ENCODE measurements at places on chromosomes 12 and 14. TPM values are rescaled to one million over a fixed set of nuclear protein-coding genes. Genes with fewer than 3 reads are reported as not detected.

Gene OR4E2
- total RNA-seq, result not detected

Gene SLC2A13
- total RNA-seq, result 5.5 TPM

Gene RNASE3
- total RNA-seq, result not detected

DNA sequence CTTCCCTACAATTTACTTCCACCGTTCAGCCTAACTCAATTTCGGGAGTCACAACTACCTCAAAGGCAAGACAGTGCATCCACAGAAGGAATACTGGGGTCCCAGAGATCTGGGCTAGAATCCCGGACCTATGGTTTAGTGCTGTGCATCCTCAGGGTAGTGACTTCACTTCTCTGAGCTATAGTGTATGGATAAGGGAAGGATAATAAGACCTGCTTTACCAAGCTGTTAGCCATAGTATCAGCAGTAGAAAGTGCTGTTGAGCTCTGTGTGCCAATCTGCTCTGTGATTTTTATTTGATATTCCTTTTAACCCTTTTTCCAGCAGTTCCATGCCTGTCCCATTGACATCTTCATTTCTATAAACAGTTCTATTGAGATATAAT lies 1044.3 kb downstream of the BCL11B start:
- DNase-seq, result no peak
- H3K36me3 ChIP-seq, result no peaks in the 10 kb centered on the region
- peaks cover 4% of the 10 kb centered on the region for H3K27me3 ChIP-seq
- no peaks in the 10 kb centered on the region for H3K4me1 ChIP-seq
- no peak overlapping the region for H3K27ac ChIP-seq

- no peaks in the 10 kb centered on the region for H3K27me3 ChIP-seq
- no peak for DNase-seq
- H3K4me1 ChIP-seq, result peaks cover 47% of the 10 kb centered on the region
- no peak overlapping the region for H3K4me3 ChIP-seq
- no peak overlapping the region for H3K27ac ChIP-seq
Measured at GRCh38 chr12:52186118-52186840, 5.5 kb downstream of the KRT80 start.

DNA sequence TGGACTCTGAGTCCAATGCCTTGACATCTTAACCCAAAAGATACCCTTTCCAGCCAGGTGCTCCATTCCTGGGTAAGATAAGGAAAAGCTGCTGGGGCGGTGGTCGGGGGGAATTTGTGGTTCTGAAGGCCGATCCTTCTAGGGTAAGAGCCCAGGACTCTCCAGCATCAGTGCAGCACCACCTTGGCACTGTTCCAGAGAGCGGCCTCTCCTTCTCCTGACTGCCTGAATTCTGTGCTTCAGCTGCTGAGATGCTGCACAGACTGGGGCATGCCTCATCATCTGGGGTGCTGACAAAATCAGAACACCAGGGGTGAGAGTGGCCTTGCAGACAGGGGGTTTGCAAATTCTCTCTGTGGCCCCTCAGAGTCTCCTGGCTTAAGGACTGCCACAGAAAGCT lies 87.5 kb downstream of the SPTB start:
- H3K4me3 ChIP-seq, result no peak overlapping the region
- H3K4me1 ChIP-seq, result no peaks in the 10 kb centered on the region
- H3K27ac ChIP-seq, result no peak overlapping the region

GRCh38 chr12:25186788-25187402 lies 8.1 kb downstream of the DNAI7 start:
- H3K27ac ChIP-seq, result no peak overlapping the region
- peaks cover 5% of the 10 kb centered on the region for H3K4me1 ChIP-seq
- H3K36me3 ChIP-seq, result no peaks in the 10 kb centered on the region
- no peak for DNase-seq

Data from left ventricle myocardium inferior (tissue), 1 donor.